ENCODE measurements at places on chromosomes 12 and 14. TPM values are rescaled to one million over a fixed set of nuclear protein-coding genes. Genes with fewer than 3 reads are reported as not detected.

- no peak for DNase-seq
- H3K27ac ChIP-seq = no peak overlapping the region
- peaks cover 2% of the 10 kb centered on the region for H3K4me1 ChIP-seq
- H3K27me3 ChIP-seq = no peaks in the 10 kb centered on the region
Observed at GRCh38 chr12:94025068-94025467, 123.3 kb upstream of the PLXNC1 start.

DNA sequence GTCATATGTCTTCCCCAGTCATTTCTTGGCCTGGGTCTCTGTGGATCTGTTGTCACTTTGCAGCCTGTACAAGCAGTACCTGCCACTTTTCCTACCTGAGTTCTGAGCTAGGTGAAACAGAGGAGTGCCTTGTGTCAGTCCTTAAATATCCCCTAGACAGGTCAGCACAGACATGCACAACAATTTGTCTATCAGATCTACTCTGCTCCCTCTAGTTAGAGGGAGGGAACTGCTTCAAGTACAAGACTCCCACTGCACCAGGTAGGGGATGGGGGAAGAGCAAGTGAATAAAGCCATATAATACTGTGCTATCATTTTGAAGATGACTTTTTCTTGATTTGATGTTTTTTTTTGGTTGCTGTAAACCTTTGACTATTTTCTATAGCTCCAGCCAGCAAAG is 39.4 kb downstream of the MIPOL1 start:
- no peak overlapping the region for H3K27ac ChIP-seq
- DNase-seq = no peak
- H3K36me3 ChIP-seq = no peaks in the 10 kb centered on the region
- H3K27me3 ChIP-seq = no peaks in the 10 kb centered on the region
- no peaks in the 10 kb centered on the region for H3K4me1 ChIP-seq
- no peak overlapping the region for H3K4me3 ChIP-seq

DNA sequence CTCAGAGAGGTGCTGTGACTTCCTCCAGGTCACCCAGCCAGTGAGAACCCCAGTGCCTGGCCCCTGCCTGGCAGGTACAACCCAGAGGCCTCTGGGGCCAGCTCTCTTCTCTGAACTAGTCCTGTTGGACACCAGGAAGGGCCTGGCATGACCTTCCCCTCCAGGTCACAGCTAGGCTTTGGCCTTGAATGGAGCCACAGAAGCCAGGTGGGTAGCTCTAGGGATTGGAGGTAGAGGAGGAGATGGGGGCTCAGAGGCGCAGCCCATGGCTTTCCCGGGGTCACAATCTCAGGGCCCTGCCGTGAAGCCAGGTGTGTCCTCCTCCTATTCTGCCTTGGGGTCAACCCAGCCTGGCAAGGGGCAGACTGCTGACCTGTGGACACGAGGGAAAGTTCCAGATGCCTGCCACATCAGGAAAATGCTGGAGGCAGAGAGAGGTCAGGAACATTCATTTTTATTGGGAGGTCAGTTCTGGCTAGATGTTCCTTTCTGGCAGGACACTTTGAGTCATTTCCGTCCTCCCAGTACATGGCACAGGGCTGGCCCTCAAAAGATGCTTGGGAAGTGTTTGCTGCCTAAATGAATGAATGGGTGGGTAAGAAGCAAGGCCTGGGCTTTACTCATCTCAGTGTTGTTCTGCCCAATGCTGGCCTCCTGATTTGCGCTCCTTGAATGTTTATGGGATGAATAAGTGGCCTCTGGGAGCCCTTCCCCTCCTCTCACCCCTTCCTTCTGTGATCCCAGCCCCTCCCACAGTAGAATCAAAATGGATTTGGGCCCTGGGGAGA is 25.4 kb downstream of the FAM222A start:
- DNase-seq = no peak
- no peak overlapping the region for H3K4me3 ChIP-seq
- peaks cover 12% of the 10 kb centered on the region for H3K27me3 ChIP-seq
- no peak overlapping the region for H3K27ac ChIP-seq

The CPNE6 gene
- 0.10 TPM for total RNA-seq

GRCh38 chr14:67416085-67416484 is 4.1 kb upstream of the PLEK2 start:
- no peak for DNase-seq
- peaks cover 20% of the 10 kb centered on the region for H3K4me1 ChIP-seq
- no peak overlapping the region for H3K4me3 ChIP-seq
- H3K27ac ChIP-seq = no peak overlapping the region
- H3K36me3 ChIP-seq = no peaks in the 10 kb centered on the region

DNA sequence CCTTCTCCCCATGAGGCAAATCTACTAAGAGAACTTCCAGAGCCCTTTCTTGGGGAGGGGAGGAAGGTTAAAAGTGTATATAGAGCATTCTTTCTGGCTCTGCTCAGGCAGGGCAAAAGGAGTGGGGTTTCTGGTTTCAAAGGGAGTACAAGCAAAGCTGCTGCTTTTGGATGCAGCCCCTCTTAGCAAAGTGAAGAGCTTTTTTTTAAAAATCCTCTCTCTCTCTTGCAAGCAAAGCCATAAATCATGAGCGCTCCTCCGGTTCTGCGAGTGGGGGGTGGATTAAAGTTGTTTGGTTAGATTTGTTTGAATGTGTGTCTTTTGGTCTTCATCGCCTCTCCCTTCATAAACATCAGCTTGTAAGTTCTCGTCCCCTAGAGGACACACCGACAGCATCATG is 546.6 kb upstream of the TBX3 start:
- no peak overlapping the region for H3K4me3 ChIP-seq
- no peak overlapping the region for H3K27ac ChIP-seq
- no peaks in the 10 kb centered on the region for H3K4me1 ChIP-seq

DNA sequence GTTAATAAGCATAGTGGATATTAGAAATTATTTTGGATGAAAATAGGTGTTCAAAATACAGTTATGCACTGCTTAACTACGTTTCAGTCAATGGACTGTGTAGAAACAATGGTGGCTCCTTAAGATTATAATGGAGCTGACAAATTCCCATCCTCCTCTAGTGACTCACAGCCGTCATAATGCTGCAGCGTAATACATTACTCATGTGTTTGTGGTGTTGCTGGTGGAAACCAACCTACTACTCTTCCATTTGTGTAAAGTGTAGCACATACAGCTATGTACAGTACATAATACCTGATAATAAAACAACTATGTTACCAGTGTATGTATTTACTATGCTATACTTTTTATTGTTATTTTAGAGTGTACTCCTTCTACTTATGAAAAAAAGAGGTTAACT is 111.2 kb upstream of the TMCC3 start:
- H3K4me3 ChIP-seq = no peak overlapping the region
- peaks cover 10% of the 10 kb centered on the region for H3K27me3 ChIP-seq
- H3K27ac ChIP-seq = no peak overlapping the region

DNA sequence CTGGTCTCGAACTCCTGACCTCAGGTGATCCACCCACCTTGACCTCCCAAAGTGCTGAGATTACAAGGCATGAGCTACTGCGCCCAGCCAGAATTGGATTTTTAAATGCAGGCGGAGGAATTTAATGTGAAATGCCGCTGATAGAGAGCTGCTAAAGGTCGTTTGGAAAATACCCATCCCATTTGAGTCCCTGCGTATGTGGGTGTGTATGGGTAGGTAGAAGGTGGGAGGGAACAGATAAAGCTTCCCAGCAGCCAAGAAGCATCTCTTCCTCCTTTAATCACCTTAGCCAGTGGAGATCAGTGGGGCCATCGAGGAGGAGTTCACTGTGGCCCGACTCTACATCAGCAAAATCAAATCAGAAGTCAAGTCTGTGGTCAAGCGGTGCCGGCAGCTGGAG is 16.2 kb upstream of the PIP4K2C start:
- no peaks in the 10 kb centered on the region for H3K4me1 ChIP-seq
- DNase-seq = no peak
- no peak overlapping the region for H3K4me3 ChIP-seq
- no peaks in the 10 kb centered on the region for H3K36me3 ChIP-seq
- H3K27ac ChIP-seq = no peak overlapping the region

The VWF gene
- not detected for total RNA-seq

The BRMS1L gene
- 5.5 TPM for total RNA-seq

The PLBD1 gene
- total RNA-seq = not detected

The KCNH5 gene
- total RNA-seq = not detected

DNA sequence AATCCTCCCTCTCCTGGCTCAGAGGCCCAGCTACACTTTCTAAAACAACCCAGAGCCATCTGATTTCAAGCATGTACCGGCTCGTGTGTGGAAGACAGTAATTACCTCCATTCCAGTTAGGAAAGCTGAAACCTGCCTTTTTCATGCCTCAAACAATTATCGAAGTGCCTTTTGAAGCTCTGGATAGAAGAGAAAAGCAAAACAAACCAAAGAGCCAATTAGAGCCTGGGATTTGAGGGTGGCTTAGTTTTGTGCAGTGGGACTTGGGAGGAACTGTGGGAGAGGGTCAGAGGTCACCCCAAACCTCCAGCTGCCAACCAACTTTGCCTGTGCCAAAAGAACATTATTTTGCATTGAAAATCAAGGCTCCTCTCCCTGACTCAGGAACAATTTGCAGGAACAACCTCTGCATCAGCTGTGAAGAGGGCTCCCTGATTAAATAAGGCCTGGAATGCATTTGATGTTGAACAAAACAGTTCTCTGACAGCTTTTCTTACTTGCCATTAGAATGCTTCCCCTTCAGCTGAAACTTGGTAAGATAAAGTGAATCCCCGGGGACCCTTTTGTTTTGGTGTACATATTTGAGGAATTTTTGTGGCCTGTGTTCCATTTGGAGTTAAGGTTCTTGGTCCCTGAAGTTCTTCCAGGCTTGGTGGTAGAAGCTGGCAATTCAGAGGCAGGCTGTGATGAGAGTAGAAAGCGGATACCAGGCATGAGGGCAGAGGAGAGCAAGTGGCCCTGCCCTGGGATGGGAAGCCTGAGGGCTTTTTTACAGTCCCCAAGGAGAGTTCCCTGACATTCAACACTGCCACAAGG is 270.1 kb downstream of the ZFP36L1 start:
- H3K27me3 ChIP-seq = no peaks in the 10 kb centered on the region
- H3K36me3 ChIP-seq = no peaks in the 10 kb centered on the region
- no peak for DNase-seq
- H3K27ac ChIP-seq = no peak overlapping the region

DNA sequence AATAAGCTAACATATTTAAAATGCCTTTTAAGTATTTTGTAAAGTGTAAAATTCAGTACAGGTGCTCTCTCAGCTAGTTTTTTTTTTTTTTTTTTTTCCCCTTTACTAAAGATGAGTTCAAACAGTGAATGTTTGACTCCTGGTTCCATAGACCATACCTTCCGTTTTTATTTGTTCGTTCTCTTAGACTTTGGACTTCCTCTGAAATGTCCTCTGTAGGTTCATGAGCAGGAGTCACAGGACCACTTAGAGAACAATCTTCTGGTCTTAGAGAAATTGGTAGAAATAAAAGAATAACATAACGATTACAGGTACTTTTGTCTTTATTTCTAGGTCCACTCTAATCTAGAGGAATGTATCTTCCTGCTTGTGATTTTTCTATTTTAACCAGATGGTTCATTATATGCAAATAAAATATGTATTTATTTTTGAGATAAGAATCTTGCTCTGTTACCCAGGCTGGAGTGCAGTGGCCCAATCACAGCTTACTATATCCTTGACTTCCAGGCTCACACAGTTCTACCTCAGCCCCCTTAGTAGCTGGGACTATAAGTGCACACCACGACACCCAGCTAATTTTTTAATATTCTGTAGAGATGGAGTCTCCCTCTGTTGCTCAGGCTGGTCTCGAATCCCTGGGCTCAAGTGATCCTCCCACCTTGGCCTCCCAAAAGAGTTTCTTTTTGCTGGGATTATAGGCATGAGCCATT is 25.8 kb downstream of the STYX start:
- H3K36me3 ChIP-seq = peaks cover 16% of the 10 kb centered on the region
- no peaks in the 10 kb centered on the region for H3K27me3 ChIP-seq
- DNase-seq = no peak
- no peak overlapping the region for H3K4me3 ChIP-seq

- H3K4me3 ChIP-seq = no peak overlapping the region
- H3K27me3 ChIP-seq = no peaks in the 10 kb centered on the region
- H3K36me3 ChIP-seq = no peaks in the 10 kb centered on the region
- H3K27ac ChIP-seq = no peak overlapping the region
- no peak for DNase-seq
- no peaks in the 10 kb centered on the region for H3K4me1 ChIP-seq
Observed at GRCh38 chr12:84480803-84481202, 431.8 kb downstream of the SLC6A15 start.

GRCh38 chr12:46005823-46006222 is 15.4 kb upstream of the SCAF11 start:
- no peak overlapping the region for H3K27ac ChIP-seq
- H3K4me3 ChIP-seq = no peak overlapping the region
- no peaks in the 10 kb centered on the region for H3K4me1 ChIP-seq
- H3K36me3 ChIP-seq = no peaks in the 10 kb centered on the region
- peaks cover 4% of the 10 kb centered on the region for H3K27me3 ChIP-seq

DNA sequence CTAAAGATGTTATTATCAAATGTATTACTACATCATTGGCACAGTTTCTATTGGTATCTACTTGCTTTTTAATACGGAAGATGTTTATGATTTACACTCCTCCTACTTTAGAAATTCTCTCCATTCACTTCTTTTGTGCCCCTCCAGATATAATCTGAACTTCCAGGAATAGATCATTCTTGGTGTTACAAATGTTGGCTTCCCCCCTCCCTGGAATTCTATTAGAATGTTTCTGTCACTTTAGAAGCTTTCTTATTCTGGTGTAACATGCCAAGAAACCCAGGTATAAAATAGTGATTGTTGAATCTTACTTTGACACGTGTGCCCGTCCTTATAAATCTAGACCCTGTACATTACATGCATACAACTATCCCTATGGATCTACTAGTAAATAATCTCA is 1.2 kb upstream of the WDR20 start:
- H3K27me3 ChIP-seq = no peaks in the 10 kb centered on the region
- peak overlapping the region; percentile 78 for H3K4me3 ChIP-seq
- peaks cover 23% of the 10 kb centered on the region for H3K4me1 ChIP-seq

The DLK1 gene
- total RNA-seq = not detected

DNA sequence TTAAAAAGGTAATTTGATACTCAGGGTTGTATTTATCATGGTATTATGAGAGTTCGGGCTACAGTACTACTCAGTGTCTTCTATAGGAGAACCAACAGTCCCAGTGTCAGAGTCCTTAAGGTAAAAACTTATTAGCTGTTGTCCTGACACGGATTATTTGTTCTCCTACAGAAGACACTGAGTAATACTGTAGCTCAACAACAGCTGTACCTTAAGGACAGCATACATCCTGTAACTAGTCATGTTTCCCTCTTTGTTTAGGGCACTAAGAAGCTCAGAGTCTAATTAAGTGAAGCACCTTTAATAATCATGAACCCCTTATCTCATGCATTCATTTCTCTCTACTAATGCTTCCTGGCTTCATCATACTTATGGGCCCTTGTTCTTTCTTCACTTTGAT is 33.9 kb downstream of the ARF6 start:
- no peak overlapping the region for H3K4me3 ChIP-seq
- peaks cover 17% of the 10 kb centered on the region for H3K4me1 ChIP-seq
- H3K27ac ChIP-seq = no peak overlapping the region
- H3K27me3 ChIP-seq = no peaks in the 10 kb centered on the region
- DNase-seq = no peak

DNA sequence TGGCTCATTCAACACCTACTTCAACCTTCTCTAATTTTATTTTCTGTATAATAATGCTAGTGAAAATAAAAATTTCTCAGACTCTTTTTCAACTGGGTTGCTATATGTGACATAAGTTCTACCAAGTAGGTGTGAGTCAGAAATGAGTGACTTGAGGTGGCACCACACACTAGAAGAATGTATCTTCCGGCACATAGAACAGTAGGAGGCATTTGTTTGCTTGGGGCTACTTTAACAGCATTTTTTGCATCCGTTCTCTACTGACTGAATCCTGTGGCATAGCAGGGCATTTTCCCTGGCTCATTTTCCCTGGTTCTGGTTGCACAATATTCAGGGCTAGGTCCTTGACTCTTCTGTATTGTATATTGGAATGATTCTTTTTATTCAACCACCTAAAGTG is 194.0 kb upstream of the SLC16A7 start:
- H3K27me3 ChIP-seq = peaks cover 3% of the 10 kb centered on the region
- H3K4me3 ChIP-seq = no peak overlapping the region
- H3K4me1 ChIP-seq = peaks cover 14% of the 10 kb centered on the region
- no peak for DNase-seq
- no peaks in the 10 kb centered on the region for H3K36me3 ChIP-seq
